Placental epithelial cell (primary cell): ENCODE measurements at places on chromosomes 4 and X. TPM values are rescaled to one million over a fixed set of nuclear protein-coding genes. Genes with fewer than 3 reads are reported as not detected.

The PNMA6F gene
- total RNA-seq, result not detected in 2 replicates

The TRIM60 gene
- total RNA-seq, result not detected in 2 replicates

The EDA2R gene
- total RNA-seq, result 14.5 and 35.0 TPM in 2 replicates

The SMIM10 gene
- total RNA-seq, result 0.22 and 1.6 TPM in 2 replicates

The SLC4A4 gene
- 0.11 and 0.39 TPM in 2 replicates for total RNA-seq

The LEF1 gene
- total RNA-seq, result 0.79 TPM in 1 of 2 replicates, not detected in the other

The AADAT gene
- 13.0 and 18.8 TPM in 2 replicates for total RNA-seq

The ASMT gene
- total RNA-seq, result not detected in 2 replicates

The SH3BGRL gene
- total RNA-seq, result 55.1 and 73.8 TPM in 2 replicates

The MTHFD2L gene
- 13.3 and 28.7 TPM in 2 replicates for total RNA-seq

The ADAMTS3 gene
- 0.39 and 0.54 TPM in 2 replicates for total RNA-seq
